ENCODE measurements at places on chromosomes 13 and 19.

DNA sequence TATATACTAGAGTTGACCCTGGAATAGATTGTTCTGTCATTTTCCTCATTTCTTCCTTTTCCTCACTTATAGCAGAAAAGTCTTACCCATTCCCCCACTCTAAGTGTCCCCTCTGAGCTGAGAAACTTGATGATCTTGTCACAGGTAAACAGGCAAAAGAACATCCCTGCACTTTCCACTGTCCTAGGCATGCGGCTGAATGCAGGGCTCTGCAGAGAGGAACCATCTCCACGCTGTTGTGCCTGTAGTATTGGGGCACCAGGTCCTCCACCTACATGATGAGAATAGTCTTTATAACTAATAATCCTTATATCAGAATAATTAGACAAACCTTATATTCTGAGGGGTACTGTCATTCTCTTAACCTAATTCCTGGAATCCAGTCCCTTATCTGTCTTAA lies 211.3 kb downstream of the RBM26 start:
- DNase-seq: no peak

- peak; percentile 17 for DNase-seq
These were observed 460 bp downstream of the MEDAG start for GRCh38 chr13:30906411-30907051.

DNA sequence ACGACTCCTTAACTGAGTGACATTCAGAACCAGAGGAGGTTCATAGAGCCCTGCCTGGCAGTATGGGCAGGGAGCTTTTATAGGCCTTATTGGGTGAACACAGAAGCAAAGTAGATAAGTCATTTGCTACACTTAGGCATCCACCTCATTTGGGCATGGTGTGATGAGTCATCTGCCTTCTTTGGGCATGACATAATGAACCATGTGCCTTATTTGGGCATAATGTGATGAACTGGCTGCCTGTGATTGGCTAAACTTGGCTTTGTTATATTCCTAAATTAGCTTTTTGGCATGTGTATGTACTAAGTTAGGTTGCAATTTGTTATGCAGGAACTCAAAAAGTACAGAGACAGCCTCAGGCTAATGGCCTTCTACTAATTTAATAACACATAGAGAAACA lies 2210.2 kb upstream of the PCDH20 start:
- peak; percentile 31 for DNase-seq

DNA sequence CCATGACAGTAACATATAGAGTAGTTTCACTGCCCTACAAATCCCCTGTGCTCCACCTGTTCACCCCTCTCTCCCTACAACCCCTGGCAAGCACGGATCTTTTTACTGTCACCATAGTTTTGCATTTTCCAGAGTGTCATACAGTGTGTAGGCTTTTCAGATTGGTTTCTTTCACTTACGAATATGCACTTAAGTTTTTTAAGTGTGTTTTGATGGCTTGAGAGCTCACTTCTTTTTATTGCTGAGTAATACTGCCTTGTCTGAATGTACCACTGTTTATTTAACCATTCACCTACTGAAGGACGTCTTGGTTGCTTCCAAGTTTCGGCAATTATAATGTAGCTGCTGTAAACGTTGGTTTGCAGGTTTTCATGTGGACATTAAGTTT lies 175.1 kb downstream of the ITGBL1 start:
- peak; percentile 28 for DNase-seq

DNA sequence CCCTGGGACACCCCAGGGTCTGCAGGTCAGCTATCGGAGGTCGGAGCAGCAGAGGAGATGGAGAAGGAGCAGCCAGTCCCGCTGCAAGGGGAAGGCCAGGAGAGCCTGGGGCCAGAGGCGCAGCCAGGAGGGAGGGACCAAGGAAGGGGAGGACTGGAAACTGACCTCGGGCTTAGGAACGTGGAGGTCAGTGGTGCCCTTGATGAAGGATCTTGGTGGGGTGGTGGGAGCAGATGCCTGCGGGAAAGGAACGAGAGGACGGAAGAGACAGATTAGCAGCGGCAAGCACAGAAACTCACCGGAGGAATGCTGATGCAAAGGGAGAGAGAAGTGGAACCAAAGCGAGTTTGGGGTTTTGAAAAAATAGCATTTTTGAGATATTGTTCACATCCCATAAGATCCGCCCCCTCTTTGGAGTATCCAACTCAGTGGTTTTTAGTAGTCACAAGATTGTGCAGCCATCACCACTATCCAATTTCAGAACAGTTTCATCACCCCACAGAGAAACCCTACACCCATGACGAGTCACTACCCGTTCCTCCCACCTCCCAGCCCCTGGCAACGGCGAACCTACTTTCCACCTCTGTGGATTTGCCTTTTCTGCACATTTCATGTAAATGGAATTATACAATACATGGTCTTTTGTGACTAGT lies 22.1 kb downstream of the PLEKHF1 start:
- DNase-seq: peak; percentile 99

DNA sequence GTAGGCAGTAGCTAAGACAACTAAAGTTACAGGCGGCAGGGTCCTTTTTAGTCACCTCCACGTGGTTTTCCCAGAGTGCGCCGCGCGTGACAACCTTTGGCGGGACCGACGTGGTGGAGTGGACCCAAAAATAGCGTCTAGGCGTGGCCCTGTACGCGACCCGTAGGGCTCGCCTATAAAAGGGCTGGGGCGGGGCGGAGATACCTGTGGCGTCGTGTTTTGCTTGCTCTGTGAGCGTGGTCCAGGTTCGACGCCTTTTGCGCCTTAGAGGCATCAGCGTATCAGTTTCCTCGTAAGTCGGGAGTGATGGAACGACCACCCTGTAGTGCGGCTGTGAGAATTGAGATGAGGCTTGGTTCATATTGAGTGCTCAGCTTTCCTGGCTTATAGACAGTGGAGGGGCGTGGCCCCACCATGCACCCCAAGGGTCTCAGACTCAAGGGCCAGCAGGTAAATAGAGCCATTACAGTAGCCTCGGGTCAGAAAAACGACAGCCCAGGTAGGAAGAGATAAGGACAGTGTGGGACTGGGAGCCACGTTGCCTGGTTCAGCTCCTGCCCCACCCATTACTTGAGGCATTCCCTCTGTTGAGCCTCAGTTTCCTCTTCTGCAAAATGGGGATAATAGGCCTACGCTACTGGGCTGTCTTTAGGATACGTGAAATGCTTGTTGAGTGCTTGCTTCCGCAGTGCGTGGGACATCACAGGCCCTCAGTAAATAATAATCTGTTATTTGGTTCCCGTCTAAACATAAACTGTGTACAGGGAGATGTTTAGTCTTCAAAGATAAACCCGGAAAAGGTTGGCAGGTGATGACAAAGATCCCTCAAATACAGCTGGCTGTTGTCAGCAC lies 693 bp upstream of the TMED1 start:
- peak; percentile 77 for DNase-seq

DNA sequence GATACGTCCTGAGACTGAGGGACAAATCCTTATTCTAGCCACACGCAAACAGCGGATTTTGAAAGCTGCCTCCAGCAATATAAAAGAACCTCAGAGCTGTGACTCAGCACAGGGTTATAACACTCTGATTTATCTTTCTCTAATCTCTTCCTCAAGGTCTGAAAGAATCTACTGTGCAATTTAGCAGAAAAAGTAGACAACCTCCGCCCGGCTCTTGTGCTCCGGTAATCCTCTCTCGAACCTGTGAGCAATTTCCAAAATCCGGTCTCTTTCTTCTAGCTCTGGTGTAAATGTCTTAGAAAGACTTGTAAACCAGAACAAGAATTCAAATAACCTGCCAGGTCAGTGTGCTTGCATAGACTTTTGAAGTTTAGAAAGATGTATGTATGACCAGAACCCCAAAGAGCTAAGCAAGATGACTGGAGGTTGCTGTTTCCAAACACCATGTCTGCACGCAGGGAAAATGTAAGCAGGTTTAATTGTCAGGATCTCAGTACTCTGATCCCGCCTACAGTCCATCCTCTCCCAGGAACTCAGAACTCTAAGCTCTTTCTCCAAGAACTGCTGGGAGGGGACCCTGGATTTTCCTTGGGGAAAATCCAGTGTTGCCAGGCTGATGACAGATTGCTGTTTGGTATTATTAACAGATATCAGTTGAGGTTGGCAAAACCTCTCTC lies 338.1 kb downstream of the RFC3 start:
- DNase-seq: peak; percentile 83

DNA sequence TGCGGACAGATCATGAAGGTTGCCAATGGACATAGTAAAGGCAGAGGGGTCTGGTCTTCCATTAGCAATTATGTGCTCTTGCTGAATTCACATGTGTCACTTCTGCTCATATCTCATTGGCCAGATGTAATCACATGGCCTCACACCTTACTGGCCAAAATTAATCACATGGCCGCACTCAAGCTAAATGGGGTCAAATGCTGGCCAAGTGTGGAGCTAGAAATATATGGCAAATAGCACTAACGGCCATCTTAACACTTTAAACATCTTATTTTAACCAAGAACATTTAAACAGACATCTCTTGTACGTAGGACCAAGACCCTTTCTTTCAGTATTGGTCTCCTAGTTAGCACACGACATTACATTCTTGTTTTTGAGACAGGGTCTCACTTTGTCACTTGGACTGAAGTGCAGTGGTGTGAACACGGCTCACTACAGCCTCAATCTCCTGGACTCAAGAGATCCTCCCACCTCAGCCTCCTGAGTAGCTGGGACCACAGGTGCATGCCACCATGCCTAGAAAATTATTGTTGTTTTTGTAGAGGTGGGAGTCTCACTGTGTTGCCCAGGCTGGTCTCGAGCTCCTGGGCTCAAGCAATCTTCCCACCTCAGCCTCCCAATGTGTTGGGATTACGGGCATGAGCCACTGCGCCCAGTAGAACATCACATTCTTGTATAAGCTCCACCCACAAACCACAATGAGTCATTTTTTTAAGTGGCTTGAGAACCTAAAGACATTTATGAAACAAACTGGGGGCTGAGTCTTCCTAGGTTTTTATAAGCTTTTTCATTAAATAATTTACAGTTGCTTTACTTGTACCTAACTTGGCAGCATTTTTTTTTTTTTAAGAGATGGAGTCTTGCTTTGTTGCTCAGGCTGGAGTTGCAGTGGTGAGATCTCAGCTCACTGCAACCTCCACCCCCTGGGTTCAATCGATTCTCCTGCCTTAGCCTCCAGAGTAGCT lies 2.9 kb upstream of the PTOV1 start:
- peak; percentile 93 for DNase-seq

DNA sequence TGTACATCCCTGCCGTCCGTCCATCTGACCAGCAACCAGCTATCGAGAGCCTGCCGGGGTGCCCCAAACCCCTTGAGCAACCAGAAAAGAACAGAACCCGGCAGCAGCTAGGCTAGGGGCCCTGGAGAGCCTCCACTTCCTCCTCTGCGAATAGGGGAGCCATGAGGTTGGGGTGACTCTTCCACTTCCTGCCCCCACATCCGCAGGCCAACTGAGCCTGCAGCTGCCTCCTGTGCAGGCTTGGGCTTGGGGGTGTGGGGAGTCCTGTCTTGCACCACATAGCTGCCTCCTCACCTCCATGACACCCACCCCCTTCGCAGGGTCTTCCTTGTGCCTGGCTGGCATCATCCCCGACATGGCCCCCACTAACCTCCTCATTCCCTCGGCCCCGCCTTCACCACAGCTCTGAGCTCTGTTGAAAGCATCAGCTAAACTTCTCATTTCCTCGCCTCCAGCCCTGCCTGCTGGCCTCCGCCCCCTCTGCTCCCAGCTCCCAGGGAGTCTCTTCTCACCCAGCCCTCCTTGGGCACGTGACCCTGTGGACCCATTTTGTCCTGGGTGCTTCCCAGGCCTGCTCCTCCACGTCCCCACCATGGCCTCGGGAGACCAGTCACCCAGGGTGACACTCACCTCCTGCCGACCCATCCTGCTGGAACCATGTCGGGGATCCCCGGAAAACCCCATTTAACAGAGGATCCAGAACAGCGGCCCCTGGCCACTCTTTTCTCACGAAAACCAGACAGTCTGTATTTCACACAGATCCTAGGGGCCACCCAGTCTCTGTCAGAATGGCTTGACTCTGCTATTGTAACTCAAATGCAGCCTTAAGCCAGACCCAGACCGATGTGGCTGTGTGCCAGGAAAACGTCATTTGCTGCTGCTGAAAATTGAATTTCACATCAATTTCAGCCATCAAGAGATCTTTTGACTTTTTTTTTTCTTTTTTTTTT lies 50.4 kb downstream of the MYO9B start:
- DNase-seq: peak; percentile 13

DNA sequence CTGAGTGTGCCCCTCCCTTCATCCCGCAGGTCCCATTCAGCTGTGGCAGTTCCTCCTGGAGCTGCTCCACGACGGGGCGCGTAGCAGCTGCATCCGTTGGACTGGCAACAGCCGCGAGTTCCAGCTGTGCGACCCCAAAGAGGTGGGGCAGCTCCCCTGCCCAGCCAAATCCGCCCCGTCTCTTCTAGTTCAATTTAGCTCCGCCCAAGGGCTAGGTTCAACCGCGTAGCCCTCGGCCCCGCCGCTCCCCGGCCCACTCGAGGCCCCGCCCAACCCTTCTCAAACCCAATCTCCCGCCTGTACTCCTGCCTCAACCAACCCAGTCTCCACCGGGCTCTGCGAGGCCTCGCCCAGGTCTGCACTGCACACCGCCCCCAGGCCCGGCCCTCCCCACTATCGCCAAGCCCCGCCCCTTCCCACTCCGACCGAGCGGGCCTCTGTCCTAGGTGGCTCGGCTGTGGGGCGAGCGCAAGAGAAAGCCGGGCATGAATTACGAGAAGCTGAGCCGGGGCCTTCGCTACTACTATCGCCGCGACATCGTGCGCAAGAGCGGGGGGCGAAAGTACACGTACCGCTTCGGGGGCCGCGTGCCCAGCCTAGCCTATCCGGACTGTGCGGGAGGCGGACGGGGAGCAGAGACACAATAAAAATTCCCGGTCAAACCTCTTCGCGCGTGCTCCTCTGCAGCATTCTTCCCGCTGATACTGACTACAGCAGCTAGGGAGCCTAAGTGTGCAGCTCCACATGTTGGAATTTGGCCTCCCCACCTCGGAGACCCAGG lies 2.9 kb downstream of the ETV2 start:
- peak; percentile 92 for DNase-seq

All from fibroblast of lung (primary cell).